Natural killer cell treated with Interleukin-12 subunit alpha and Interleukin-12 subunit beta and Interleukin-15 and Interleukin-18, amount 100 ng/mL, for 72 hours (primary cell): ENCODE measurements at places on chromosomes 3 and 15. TPM values are rescaled to one million over a fixed set of nuclear protein-coding genes. Genes with fewer than 3 reads are reported as not detected.

The PYDC2 gene
- total RNA-seq: not detected

The PLSCR4 gene
- total RNA-seq: not detected

The SETD2 gene
- 48.3 TPM for total RNA-seq

The ISL2 gene
- total RNA-seq: 1.0 TPM

The KLHL6 gene
- total RNA-seq: 16.9 TPM

The NUP210 gene
- total RNA-seq: 106 TPM
